ENCODE measurements at places on chromosomes 11 and 22.

DNA sequence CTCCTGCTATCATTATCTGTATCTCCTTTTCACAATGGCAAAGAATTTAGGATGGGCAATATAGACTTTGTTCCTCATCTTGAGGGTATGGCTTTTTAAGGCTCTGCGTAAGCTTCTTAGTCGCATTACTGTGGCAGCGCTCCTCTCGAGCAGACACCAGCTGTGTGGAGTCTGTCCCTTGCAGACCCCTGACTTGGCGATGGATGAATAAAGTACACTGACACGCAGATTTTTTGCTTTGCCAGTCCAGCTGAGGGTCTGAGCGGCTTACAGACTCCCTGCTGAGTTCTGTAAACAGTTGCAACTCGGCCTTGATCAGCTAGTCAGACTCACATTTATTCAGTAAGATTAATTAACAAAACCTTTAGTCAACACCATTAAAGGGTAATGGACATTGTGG is 390.0 kb upstream of the CNTN5 start:
- DNase-seq, result no peak

DNA sequence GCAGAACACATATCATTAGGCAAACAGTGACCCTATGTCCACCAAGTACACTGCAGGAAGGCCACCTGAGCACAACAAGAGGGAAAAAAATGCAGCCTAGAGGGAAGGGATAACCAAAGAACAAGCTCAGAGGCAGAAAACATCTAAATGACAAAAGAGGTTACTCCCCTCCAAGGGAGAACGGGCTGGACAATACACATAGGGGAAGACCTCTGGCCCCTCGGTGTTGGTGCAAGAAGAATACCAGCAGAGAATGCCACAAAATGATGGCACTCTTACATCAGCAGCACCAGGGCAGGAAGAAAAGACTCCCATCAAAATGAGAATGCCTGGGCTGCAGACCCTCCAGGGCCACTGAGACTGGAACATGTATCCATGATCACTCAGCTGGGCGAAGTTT is 66.6 kb upstream of the OPCML start:
- no peak for DNase-seq

DNA sequence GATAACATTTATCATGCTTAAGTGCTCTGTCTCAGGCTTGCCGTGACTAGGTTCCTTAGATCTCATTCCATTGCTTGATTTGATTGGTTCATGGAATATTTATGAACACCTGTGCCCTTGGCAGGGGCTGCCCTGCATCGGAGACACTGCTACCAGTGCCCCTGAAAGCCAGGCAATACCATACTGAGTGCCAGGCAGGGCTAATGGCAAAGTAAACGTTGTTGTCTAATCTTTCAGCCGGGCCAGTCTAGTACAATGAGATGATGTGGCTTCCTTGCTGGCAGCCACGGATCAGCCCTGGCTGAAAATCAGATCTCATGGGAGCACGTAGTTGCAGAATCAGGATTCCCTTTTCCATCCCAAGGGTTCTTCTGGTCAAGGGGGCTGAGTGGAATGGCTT is 5.0 kb upstream of the PGA3 start:
- no peak for DNase-seq

DNA sequence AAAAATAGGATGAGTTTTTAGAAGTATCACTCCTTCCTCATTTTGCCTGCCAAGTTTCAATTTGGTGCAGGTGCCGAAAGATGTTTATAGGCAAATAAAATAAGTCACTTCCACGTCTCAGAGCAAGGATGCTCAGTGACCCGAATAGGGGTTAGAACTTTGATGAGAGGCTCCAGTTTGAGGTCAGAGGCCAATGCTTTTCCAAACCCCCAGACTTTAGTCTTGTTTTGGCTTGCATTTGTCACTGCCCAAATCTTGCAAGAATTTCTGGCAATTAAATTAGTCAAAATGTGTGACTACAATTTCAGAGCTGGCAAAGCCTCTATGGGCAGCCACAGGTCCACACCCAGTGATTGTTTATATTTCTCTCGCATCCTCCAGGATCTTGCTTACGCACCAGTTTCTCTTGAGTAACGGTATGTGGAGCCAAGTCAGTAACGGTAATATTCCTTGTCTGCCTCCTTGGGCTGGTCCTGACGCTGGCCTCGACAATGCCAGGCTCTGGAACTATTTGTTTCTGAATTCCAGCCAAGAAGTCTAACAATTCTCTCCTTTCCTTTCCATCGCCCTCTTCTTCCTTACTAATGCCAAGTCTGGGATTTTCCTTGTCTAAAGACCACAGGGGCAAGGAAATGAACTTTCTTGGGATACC is 9.9 kb upstream of the NUP160 start:
- DNase-seq, result no peak

GRCh38 chr11:13941775-13942174 is 20.7 kb upstream of the SPON1 start:
- no peak for DNase-seq

DNA sequence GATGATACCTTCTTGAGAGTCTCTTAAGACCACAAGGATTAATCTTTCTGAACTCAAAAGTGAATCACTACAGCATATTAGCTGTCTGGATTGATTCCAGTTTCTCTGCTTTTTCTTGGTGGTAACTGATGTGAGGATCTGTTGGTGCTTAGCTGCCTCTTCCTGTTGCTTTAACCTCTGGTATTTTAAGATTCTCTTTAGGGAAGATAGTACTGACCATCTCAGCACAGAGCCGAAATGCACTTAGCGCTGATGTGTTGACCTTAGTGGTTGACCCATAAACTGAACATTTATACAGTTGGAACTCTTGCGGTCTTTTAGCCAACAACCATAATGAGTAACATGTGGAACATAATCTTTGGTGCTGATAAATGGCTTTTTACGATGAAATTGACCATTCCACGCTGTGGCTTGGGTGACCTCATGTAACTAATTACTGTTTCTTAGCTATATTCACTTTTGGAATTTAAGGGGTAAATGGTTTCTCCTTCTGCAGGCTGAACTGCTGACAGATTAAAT is 33.7 kb downstream of the APLP2 start:
- DNase-seq, result no peak

DNA sequence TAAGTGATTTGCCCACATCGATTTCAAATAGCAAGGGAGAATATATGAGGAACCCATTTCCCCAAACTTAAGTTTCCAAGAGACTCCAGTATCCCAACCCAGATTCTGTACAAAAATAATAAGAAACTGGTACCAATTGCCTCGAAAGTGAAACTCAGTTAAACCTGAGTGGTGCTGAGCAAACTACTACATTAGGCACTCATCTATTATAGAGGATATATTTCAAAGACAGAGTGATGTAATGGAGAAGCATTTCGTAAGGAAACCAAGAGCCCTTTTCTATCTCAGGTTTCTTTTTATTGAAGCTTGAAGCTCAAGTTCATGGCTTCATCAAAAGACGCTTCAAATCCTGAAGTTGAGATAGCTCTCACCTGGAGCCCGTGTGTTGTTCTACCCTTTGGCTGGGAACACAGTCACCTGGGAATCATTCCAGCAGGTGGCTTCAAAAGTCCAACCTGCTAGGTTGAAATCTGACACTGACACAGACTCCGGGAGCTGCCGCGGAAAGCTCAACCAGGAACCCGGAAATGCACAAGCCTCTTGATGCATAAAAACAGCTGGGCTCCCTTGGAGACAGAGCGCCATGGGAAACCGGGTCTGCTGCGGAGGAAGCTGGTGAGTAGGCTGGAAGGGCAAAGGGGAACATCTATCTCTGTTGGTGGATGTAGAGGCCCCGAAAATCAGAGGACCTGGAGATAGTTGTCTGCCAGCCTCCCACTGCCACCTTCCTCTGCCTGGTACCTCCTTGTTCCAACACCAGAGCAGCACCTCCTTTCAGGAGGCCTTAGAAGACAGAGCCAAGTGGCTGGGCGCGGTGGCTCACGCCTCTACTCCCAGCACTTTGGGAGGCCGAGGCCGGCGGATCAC is at the start of gene C11orf52:
C11orf52 (plus strand) TSS at position 524 of the 867 bp plus-strand sequence; CDS start at position 584, 60 bp downstream.
- DNase-seq, result no peak

DNA sequence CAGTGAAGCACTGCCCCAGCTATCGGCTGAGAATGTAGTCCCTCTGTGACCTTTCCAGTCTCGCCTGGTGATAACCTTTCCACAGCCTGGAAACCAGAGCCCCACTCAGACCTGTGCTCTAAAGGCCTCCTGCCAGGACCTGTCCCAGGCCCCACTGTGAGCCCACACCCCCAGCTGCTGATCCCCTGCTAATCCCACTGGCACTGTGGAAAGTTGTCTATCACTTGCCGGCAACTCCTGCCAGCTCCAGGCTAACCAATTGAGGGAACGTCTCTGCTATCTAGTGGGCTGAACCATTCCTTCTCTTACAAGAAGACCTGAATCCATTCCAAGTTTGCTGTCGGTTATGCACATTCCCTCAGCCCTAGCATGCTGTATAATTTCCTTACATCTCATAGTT is 328.2 kb downstream of the FAM181B start:
- no peak for DNase-seq

DNA sequence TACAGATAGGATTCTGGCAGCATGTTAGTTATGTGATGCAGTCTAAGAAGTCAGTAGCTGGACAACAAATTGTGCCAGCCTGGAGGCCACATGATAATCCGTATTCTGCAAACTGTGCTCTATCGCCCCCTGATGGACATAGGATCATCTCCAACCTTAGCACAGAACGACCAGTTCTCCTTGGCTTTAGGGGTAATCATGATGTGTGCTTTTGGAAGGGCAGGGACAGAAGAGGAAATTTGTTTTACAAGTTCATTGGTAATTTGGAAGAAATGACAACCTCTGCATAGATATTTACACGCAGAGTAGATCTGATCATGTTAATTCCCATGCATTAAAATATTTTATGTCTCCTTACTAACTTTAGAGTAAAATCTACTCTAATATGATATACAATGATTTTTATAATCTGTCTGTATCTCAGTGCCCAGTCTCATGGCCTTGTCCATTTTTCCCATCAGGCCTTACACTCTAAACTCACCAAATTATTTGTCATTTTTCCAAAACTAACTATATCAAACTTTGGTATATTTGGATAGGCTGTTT is 12.1 kb downstream of the OR10D3 start:
- no peak for DNase-seq

Data from cerebellar nuclear complex (tissue), 1 donor.